ENCODE measurements at places on chromosomes 4 and X.
A peak's percentile ranks its signal among the peaks of the same experiment; 100 is the strongest.

DNA sequence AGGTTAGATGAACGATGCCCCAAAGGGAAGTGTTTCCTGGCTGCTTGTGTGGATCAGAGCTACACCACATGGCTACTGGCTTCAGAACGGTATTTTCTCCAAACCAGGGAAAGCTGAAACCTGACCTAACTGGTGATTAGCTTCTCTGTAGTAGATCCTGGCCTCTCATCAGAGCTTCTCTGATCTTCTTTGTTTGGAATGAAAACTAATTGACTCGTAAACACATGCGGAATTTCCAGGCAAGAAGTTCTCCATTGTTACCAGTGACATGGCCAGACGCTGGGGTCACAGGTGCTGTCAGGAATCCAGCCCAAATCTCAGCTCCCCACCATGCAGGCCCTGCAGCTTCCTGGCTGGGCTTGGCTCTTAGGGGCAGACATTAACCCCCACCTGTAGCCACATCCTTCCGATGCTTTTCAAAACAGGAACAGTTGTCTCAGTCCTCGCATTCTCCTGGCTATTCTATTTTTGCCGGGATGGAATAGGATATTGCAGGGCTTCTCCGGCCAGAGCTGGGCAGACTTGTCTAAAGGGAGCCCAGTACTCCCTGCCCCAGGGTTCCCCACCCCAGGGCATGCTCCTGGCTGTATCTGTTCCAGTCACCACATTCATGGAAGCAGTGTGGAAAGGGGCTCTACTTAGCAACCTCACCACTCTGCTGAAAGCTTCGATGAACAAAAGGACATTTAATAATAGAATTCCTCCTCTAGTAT is 305.4 kb upstream of the F9 start:
- DNase-seq = no peak

- peak; percentile 70 for DNase-seq
These were observed 30.4 kb downstream of the ELF4 start for GRCh38 chrX:130079824-130080406.

GRCh38 chr4:87505862-87506261 is 23.3 kb downstream of the SPARCL1 start:
- no peak for DNase-seq

- no peak for DNase-seq
These were observed 63.9 kb upstream of the SMIM10 start for GRCh38 chrX:134926864-134927263.

GRCh38 chrX:7088968-7089615 is 58.4 kb upstream of the STS start:
- DNase-seq = no peak

- DNase-seq = no peak
These were observed 1.9 kb downstream of the ENPEP start for GRCh38 chr4:110477836-110478235.

DNA sequence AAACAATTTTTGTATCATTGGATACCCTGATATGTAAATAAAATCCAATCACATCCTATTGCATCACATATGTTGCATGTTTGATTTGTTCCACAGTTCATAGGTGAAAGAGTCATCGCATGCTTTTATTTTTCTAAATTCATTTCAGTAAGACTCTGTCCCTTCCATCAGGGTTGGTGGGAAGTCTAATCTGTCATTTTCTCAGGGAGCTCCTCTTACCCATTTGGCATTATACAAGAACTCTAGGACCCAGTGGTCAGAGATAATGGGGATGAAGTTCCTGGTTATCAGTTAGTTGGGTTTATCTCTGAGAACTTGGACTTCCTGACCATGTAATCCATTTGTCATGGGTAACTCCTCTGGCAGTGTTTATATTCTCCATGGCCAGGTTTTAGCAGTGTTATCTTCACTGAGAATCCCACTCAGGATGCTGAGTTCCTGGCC is 227.1 kb upstream of the JADE1 start:
- no peak for DNase-seq

- no peak for DNase-seq
These were observed 4.7 kb upstream of the TSPYL2 start for GRCh38 chrX:53077207-53078197.

- no peak for DNase-seq
These were observed 66.5 kb downstream of the DMP1 start for GRCh38 chr4:87716371-87717265.

GRCh38 chr4:112817933-112818593 is 181.1 kb downstream of the LARP7 start:
- DNase-seq = no peak

GRCh38 chrX:83512111-83512510 is 4.0 kb downstream of the POU3F4 start:
- no peak for DNase-seq

- DNase-seq = no peak
These were observed 15.5 kb upstream of the ADD1 start for GRCh38 chr4:2827874-2828751.

- DNase-seq = no peak
These were observed 6.8 kb downstream of the MMAA start for GRCh38 chr4:145625677-145626622.

GRCh38 chr4:163137581-163137980 is 29.1 kb downstream of the NAF1 start:
- DNase-seq = no peak

DNA sequence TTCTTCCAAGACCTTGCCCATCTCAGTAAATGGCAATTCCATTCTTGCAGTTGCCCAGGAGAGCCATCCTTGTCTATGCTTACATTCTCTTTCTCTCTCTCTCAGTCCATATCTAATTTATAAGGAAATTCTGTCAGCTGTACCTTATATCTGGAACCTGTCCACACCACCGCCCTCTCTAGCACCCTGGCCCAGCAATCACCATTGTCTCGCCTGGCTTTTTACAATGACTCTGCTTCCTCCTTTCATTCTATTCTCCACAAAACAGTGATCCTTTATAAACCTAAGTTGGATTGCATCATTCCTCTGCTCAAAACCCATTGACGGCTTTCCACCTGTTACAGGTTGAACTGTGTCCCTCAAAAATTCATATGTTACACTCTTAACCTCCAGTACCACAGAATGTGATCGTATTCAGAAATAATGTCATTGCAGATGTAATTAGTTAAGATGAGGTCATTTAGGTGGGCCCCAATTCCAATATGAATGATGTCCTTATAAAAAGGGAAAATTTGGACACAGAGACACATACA is 31.3 kb downstream of the APBB2 start:
- DNase-seq = no peak

GRCh38 chr4:169295822-169296221 is 25.1 kb upstream of the SH3RF1 start:
- DNase-seq = no peak

DNA sequence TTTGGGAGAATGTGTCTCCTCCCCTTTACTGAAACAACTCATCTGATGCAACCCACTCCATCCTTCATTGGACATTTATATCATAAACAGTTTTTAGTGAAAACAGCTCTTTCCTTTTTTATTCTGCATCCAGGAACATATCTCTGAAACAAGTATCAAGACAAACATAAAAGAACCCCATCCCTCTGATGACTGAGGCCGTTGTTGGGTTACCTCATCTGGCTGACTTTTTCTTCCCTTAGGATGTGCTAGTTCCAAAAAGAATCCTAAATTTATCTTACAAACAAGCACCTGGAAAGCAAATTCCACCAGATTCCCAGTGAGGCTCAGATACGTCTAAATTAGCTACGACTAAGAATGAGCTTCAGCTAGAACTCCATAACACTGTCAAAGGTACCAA is 483.7 kb upstream of the INTU start:
- no peak for DNase-seq

- no peak for DNase-seq
These were observed 64.2 kb downstream of the DCUN1D4 start for GRCh38 chr4:51907006-51907669.

DNA sequence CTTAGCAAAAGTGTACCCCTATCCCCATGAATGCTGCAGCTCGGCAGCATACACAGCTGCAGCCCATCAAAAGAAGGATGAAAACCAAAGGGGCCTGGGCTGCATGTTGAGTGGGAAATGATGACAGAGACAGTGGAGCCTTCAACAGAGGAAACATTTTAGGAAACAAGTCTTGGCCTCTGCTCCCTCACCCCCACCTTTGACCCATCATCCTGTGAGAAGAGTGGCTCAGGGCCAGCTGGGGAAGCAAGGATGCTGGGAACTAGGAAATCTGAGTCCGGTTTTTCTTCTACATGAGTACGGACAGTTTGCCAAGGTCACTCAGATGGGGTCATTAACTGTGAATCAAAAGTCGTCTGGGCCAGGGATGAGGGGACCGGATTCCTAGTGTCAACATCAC is 37.2 kb downstream of the IDS start:
- no peak for DNase-seq

- no peak for DNase-seq
These were observed 123.5 kb downstream of the PTPN13 start for GRCh38 chr4:86717651-86718050.

GRCh38 chrX:40061871-40062524 is 35.8 kb downstream of the BCOR start:
- no peak for DNase-seq

GRCh38 chr4:12724510-12724909 is 759.6 kb downstream of the RAB28 start:
- no peak for DNase-seq

GRCh38 chr4:93317057-93317456 is 511.5 kb upstream of the ATOH1 start:
- no peak for DNase-seq

DNA sequence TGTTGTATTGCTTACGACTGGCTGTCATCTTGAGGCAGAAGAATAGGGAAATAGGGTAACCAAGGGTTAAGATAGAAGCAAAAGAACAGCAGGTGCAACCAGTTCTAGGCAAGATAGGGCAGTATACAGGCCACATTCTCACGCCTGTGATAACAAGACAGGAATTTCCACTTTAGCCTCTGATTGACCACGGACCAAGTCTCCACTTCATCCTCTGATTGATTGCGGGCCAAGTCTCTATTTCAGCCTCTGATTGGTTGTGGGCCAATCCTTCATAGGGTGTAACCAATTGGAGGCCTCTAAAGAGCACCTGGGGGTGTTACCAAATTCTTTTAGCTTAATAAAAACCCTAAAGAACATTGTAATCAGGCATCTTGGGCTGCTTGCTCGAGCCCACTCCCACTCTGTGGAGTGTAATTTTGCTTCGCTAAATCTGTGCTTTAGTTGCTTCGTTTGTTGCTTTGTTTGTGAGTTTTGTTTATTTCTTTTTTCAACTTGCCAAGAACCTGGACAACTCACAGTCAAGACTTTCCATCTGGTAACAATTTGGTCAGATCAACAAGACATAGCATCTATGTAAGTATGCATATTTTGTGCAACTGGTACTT is 8.7 kb upstream of the TBC1D9 start:
- no peak for DNase-seq

DNA sequence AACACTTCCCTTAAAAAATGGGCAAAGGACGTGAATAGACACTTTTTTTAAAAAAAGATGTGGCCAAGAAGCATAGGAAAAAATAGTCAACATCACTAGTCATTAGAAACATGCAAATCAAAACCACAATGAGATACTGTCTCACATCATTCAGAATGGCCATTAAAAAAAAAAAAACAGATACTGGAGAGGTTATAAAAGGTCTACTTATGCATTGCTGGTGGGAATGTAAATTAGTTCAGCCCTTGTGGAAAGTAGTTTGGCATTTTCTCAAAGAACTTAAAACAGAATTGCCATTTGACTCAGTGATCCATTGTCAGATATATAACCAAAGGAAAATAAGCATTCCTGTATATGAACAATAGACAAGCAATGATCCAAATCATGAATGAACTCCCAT is 352.8 kb upstream of the EPHA5 start:
- DNase-seq = no peak

DNA sequence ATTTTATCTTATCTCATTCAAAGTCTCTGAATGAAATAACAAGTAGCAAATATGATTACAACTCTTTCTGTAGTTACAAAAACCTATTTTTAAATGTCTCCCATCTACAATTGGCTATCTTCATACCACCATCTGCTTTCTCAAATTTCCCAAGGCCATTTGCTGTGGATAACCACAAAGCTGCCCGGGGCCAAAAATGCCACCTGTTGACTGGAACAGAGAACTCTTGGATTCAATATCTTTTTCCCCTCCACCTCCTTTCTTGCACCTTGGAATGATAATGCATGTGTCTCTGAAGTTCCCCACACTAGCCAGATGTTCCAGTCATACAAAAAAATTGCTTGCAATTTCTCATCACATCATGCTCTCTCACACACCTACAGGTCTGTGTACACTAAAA is 93.3 kb upstream of the SCML1 start:
- no peak for DNase-seq

DNA sequence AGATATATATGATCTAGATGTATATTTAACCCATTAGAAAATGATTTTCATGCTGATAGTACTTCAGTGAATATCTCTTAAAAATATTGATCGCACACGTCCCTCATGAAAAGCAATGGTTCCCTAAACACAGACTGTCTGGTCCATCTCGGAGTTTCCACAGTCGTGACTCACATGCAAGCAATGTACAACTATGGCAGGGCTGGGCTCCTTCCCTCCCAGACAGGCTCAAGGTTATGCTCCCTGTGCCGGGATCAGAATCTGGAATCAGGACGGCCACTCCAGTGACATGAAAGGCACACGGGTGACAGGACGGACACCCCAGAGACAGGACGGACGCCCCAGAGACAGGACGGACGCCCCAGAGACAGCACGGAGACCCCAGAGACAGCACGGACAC is 40.2 kb upstream of the PPP2R3B start:
- DNase-seq = no peak

GRCh38 chr4:91471280-91471679 is 832.5 kb upstream of the GRID2 start:
- DNase-seq = no peak

GRCh38 chr4:76718831-76719230 is 179.1 kb downstream of the SOWAHB start:
- DNase-seq = no peak

DNA sequence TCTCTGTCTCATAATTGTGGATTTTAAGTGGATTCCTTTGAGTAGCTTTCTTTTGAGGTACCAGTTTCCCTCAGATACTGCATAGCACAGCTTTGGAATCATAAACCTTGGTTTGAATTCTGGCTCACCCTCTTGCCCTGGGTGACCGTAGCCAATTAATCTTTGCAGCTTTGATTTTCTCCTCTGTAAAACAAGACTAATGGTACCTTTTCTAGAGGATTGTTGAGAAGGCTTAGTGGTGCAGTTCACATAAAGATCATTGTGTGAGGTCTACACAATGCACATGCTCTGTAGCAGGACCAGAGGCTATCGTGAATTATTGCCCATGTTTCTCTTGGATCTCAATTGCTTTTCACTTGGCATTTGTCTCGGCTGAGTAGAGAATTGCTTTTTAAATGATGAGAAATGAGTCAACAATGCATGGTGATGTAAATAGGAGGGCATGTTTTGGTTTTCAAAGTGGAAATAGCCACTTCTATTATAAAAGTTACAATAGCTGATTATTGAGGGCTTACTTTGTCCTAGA is 47.9 kb downstream of the TMEM131L start:
- DNase-seq = no peak

DNA sequence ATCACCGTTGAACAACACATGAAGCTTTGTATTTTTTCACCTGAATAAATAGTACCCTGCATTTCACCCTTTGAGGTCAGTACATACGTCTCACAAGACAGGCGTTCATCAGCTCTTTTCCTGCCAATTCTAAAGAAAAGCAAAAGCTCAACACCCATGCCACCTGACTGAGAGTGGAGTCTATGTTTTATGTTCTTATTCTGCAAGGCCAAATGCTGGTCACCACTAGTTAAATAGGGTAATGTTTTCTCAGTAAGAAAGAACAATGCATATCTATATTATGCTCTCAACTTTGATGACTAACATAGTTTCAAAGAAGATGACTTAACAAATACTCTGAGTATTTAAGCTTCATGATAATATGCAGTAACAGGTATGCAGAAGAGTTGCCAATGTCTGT is 336.3 kb upstream of the BMP3 start:
- DNase-seq = no peak

All from hematopoietic multipotent progenitor cell treated with erythropoietin and hydrocortisone succinate and interleukin-3 and kit ligand, for 15 days (in vitro differentiated cells).